ENCODE measurements at places on chromosomes 2 and 18. TPM values are rescaled to one million over a fixed set of nuclear protein-coding genes. Genes with fewer than 3 reads are reported as not detected.

GRCh38 chr2:190382851-190383250 is 25.3 kb upstream of the MFSD6 start:
- peak; percentile 62 for DNase-seq

GRCh38 chr18:56278421-56279003 is 359.9 kb downstream of the TXNL1 start:
- no peak for DNase-seq

DNA sequence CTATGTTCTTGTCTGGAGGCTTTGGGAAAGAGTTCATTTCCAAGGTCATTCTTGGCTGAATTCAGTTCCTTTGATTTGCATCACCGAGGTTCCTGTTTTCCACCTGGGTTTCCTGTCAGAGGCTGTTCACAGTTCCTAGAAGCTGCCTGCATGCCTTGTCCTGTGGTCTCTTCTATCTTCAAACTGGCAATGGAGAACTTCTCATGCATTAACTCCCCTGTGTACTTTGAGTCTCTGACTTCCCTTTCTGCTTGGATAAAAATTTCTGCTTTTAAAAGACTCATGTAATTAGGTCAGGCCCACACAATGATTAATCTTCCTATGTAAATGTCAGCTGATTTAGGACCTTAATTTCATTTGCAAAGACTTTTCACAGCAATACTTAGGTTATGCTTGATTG is 499.3 kb upstream of the FANCL start:
- DNase-seq: no peak

DNA sequence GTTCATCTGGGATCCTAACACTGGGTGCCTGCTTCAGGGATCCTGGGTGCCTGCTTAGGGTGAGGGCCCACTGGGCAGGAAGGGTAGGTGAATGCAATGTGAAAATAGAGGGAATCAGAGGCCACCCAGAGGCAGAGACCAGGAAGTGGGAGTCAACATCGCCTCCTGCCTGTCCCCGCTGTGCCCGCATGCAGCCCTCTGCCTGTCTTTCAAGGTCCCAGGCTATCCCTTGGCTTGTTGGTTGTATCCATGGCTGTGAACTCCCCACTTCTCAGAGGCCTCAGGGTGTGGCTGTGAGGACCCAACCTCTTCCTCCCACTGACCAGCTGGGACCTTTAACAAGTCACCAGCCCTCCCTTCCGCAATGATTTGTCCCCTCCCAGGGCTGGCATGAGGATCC is 26.5 kb downstream of the PSD4 start:
- DNase-seq: no peak

Gene SLC40A1
- total RNA-seq: 19.2 TPM

Gene CNDP1
- not detected for total RNA-seq

Measured in HepG2 (cell line).